BJ (cell line): ENCODE measurements at places on chromosomes 11 and 22. TPM values are rescaled to one million over a fixed set of nuclear protein-coding genes. Genes with fewer than 3 reads are reported as not detected.

HTR3B gene
- not detected in 2 replicates for polyA plus RNA-seq

PRDX5 gene
- polyA plus RNA-seq = 398 and 468 TPM in 2 replicates

TLCD5 gene
- 8.0 and 9.8 TPM in 2 replicates for polyA plus RNA-seq

DNA sequence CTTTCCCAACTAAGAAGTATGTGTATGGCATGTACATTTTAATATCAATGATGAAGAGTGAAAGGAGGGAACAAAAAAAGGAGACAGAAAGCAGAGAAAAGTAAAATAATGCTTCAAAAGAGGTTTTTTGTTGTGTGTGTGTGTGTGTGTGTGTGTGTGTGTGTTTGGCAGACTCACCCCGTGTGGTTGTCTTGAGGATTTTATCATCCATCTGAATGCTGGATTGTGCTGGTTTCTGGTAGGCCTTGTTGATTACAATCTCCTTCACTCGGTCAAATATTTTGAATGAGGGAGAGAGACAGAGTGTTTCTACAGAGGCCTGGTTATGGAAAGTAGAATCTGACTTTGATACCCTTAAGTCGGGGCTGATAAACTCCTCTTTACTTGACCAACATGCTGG, 128.5 kb downstream of the ENTHD1 start:
- no peak for DNase-seq

DNA sequence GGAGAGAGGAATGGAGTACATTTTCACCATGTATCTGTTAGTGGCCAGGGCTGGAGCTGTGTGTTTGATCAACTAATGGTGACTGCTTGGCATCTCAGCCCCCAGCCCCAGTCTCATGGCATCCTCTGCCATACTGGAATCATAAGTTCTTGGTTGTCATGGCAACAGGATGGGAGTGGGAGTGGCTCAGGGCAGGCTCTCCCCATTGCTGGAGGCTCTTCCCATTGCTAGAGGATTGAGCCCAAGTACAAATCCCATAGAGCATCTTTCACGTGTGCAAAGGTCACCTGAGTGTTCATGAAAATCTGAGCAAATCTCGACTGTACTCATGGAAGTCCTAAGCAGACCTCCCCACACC, 14.9 kb downstream of the DNAJB13 start:
- DNase-seq = no peak

DNA sequence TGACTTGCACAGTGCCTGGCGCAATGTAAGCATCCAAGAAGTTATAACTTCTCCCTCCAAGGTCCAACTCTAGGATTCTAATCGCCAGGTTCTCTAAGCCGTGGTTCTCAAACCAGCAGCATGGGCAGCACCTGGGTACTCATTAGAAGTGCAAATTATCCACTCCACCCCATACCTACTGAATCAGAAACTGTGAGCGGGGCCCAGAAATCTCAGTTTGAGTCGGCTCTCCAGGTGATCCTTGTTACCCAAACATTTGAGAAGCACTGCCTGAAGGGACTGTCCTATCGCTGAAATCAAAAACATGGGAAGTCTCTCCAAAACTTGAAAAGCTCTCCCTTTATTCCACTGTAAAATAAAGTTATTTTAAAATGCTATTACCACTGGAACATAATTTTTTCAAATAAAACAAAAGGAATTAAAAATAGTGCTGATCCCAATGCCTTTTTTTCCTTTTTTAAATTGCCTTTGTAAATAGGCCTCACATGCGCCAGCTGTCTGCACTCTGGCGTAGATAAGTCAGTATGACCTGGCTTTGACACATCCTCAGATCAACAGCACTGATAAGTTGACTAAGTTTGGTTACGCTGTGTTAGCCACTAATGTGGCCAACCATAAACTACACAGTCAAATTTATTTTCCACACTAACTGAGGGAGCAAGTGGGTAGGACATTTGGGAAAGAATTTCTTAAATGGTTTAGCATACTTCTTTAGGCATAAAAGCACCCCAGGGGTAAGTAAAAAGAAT, 8.4 kb upstream of the CTR9 start:
- DNase-seq = peak; percentile 74

DNA sequence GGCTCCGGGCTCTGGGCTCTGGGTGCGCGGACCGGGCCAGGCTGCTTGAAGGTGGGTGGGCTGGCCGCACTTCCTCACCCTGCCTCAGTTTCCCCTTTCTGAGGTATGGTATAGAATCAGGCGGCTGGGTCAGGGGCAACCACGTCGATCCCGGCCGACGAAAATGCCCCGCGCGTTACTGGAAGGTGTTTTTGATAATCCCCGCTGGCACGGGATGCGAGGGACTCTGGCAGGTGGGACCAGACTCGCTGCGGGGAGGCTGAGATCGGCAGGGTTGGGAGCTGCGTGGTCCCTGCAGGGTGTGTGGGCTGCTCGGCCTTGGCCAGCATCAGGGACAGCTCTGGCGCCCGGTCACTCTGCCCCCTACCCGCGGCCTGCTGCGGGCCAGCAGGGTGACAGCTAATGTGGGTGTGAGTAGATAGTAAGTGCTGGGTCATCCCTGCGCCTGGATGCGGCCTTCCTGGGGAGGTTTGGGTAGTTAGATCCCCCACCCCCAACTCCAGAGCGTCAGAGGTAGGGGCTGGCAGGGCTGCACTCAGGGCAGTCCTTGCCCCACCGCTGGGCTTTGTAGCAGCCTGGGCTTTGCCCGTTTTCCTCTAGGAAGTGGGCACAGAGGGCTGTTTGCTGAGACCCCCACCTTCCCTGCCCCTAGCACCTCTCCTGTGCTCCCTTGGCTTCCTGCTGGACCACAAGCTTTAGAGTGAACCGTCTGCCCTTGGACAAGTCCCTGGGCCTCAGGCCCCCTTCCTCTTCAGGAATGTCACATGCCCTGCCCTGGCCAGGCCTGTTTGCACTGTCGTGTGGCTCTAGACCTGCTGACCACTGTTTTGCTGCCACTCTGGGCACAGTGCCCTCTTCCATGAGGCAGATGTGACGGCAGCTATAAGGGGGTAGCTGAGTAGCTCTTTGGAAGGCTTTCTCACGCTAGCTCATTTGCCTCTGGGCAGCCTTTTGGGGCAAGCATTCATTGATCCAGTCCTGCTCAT, 579 bp downstream of the TANGO2 start:
- DNase-seq = peak; percentile 10

DNA sequence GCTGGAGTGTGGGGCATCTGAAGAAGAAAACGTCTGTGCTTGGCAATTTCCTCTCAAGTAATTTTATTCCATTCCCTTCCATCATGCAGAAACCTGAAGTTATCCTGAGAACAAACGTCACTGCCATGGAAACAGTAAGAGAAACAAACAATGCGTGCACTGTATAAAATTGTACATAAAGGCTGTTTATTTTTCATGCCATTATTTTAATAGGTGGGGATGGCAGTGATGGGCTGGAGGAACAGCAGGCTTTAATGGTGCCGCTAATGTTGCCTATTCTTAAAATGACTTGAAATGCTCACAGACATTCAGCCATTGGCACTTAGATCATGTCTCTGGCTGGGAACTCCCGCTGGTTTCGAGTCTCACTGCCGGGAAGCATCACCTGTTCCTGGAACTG, 7.5 kb upstream of the SEZ6L start:
- no peak for DNase-seq

- no peak for DNase-seq
Observed at GRCh38 chr11:14290422-14290821, 68.6 kb downstream of the RRAS2 start.

- DNase-seq = no peak
Observed at GRCh38 chr11:92941676-92942571, 27.5 kb upstream of the MTNR1B start.

- peak; percentile 83 for DNase-seq
Observed at GRCh38 chr11:130772266-130773227, 143.7 kb downstream of the SNX19 start.
